ENCODE measurements at places on chromosomes 3 and 15. TPM values are rescaled to one million over a fixed set of nuclear protein-coding genes. Genes with fewer than 3 reads are reported as not detected.

DNA sequence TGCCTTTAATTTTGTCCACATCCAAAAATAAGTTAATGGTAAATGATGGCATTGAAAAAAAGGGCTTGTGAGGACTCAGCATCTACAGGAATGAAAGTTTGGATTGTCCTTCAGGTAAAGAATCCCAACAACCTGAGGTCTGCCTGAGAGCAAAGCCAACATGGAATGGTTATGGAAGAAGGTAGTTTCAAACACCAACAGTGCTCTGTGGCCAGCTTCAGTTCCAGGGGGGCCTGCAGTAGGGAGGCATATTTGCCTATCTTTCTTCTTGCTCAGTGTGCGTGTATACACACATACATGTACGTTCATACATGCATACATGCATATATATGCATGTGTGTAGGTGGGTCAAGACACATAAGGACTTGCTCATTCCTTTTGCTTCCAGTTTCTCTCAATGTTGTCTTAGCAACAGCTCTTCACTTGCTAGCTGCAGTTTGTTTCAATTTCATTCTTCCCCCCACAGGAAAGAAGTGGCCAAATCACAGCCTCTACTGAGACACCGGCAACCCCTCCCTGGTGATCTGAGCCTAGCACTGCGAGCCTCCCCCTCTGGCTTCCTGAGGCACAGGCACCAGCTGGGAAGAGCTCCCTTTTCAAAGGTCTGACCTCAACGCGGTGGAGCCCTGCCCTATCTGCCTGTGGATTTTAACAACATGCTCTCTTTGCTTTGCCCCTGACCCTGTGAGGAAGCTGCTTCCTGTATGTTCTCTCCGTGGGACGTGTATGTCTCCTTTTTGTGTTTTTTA lies 146.2 kb downstream of the KLF13 start:
- DNase-seq = no peak

DNA sequence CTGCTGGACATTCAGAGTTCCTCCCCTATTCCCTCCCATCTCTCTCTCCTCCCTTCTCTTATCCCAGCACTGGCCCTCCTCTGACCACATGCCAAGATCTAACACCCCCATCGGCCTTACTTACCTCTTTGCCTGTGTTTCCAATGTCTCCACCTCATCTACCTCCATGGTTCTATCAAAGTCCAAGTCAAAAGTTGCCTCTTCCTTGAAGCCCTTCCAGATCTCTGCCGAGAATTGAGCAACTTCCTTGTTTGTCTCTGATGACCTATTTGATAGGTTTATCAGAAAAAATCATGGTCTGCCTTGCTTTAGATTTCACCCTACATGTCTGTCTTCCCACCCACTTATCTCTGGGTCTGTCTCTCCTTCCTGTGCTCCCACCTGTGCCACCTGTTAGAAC lies 69.7 kb upstream of the ITGA11 start:
- DNase-seq = no peak

DNA sequence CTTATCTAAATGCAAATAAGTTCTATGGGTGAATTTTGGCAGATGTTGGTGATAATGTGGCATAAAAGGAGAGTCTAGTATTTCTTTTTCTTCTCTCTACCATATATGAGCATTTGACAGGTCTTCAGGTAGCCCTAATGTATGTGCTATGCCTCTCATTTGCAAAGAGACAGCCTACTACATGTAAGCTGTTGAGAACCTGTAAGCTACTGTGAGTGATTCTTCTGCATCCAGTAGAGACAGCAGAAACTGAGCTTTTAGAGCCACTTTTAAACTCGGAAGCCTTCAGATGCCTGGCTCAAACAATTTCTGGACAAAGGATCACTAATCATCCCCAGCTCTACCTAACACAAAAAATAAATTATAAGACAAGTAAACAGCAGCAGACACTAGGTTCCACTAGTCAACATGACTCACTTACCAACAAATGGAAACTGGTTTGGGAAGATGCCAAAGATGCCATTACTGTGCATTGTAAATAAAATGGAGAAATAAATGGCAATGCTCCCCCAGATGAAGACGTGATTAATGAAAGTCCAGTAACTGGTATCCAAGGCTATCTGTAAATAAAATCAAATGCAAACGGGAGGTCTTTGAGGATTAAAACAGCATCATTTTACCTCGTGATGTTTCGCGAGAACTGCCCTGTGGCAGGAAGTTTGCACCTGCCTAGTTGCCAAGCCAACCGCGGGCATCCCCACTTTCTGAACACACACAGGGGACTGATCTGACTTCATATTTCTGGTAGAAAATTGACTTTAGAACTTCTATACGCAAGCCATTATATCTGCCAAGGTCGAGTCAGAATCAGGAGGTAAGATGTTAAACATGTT lies 245.3 kb downstream of the DTWD1 start:
- no peak for DNase-seq

GRCh38 chr3:114452937-114453336 lies 159.1 kb downstream of the TIGIT start:
- DNase-seq = no peak

The SLC30A4 gene
- 6.5 TPM for total RNA-seq

The CAMK2N2 gene
- not detected for total RNA-seq

DNA sequence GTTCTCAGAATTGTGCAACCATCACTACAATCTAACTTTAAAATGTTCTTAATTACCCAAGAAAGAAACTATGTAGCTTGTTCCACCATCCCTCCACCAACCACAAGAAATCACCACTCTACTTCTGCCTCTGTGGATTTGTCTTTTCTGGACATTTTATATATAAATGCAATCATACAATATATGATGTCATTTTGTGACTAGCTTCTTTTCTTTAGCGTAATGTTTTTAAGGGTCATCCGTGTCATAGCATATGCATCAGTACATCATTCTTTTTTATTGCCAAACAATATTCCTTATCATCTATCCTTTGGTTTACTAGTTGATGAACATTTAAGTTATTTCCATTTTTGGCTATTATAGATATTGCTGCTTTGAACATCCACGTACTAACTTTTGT lies 5.8 kb downstream of the ROBO2 start:
- no peak for DNase-seq

The FOXL2NB gene
- not detected for total RNA-seq

GRCh38 chr3:67863869-67864268 lies 209.5 kb upstream of the SUCLG2 start:
- no peak for DNase-seq

The TP63 gene
- 0.14 TPM for total RNA-seq

DNA sequence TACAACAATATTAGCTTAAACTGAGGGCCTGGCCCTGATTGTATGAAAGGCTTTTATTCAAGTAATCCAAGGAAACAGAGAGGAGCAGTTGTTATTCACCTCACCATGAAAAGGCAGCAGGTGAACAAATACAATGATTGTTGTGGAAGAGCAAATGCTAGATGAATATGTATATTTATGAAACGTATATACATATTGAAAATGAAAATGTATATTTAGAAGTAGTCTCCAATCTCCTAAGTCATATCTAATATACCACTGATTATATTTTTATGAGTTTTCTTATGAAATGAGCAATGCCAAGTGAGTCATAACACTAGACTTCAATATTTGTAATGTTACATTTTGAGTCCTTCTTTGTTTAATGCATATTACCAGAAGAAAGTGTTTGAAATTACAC lies 116.2 kb upstream of the KCNMB2 start:
- no peak for DNase-seq

- no peak for DNase-seq
These were observed 722.6 kb downstream of the FHIT start for GRCh38 chr3:60528651-60529050.

GRCh38 chr15:63791228-63791627 lies 42.5 kb downstream of the HERC1 start:
- no peak for DNase-seq

GRCh38 chr3:61626484-61626883 lies 65.1 kb downstream of the PTPRG start:
- no peak for DNase-seq

DNA sequence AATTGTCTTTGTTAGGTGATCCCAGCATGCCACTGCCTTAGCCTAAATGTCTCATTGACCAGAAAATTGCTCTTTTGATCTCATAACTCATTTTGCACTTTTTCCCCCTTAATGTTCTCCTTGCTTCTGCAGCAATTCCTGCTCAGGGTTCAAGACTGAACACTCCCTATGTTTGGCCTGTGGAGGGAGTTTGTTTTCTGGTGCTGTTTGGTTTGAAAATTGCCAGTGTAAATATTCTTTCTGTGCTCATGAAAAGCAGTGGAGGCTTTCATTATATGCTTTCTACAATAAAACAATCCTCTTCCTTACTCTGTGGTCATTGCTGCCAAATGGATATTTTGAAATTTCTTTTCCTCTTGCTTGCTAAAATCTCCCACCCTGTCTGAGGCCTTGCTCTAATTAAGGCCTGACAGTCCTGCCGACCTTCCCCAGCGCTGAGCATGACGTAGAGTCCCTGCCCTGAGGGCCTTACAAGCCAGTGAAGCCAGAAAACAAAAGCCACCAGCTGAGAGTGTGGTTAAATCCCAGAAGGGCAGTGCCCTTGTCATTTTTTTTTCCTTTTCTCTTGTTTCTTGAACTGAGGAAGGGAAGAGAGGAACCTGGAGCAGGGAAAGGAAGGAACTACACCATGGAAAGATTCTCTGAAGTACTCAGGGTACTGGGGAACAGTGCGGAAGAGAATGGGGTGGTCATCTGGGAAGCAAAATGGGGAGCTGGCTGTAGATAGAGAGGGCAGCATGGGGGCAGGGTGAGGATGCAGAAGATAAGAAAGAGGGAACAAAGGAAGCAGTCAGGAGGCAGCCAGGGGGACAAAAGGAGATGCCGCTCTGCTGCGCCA lies 24.8 kb downstream of the ZBTB38 start:
- DNase-seq = no peak

The DGKG gene
- total RNA-seq = 16.7 TPM

- DNase-seq = no peak
These were observed 162.4 kb downstream of the NSUN3 start for GRCh38 chr3:94225148-94225865.

DNA sequence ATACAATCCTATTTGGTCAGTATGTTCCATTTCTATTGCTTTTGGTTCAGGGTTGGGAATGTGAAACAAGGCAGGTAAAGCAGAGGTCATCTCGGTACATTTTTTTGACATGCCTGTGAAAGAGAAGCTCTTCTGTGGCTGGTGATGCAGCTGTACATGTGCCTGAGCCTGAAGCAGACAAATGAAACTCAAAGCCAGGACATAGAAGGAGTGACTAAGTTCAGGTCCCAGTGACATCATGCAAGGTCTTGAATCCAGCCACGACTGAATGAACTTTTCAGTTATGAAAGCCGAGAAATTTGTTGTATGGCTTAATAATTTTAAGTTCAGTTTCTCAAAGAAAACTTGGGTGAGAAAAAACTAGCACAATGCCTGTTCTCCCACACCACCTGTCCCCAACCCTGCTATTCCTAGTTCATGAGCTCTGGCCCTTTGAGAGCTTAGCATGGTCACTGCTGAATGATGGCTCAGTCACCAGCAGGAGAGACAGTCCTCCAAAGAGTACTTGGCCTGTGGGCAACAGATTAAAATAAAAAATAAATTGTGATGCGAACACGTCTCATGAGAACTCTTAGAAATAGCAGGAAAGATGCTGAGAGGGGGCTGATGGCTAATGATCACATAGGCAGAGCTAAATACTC lies 600.2 kb upstream of the GRM7 start:
- no peak for DNase-seq

Measured in thoracic aorta (tissue), 2 donors.